Endothelial cell (in vitro differentiated cells): ENCODE measurements at places on chromosomes 7 and 10. TPM values are rescaled to one million over a fixed set of nuclear protein-coding genes. Genes with fewer than 3 reads are reported as not detected.

Gene GFRA1
- 4.2 TPM for total RNA-seq

Gene FAM241B
- 7.1 TPM for total RNA-seq

Gene ITPRIP
- 16.3 TPM for total RNA-seq

Gene WASHC2C
- 95.2 TPM for total RNA-seq

Gene GRM3
- not detected for total RNA-seq

Gene DCLRE1A
- total RNA-seq: 7.5 TPM

Gene PLCE1
- 0.49 TPM for total RNA-seq

Gene PPP1R3C
- 0.31 TPM for total RNA-seq
